ENCODE measurements at places on chromosomes 12 and 14.

DNA sequence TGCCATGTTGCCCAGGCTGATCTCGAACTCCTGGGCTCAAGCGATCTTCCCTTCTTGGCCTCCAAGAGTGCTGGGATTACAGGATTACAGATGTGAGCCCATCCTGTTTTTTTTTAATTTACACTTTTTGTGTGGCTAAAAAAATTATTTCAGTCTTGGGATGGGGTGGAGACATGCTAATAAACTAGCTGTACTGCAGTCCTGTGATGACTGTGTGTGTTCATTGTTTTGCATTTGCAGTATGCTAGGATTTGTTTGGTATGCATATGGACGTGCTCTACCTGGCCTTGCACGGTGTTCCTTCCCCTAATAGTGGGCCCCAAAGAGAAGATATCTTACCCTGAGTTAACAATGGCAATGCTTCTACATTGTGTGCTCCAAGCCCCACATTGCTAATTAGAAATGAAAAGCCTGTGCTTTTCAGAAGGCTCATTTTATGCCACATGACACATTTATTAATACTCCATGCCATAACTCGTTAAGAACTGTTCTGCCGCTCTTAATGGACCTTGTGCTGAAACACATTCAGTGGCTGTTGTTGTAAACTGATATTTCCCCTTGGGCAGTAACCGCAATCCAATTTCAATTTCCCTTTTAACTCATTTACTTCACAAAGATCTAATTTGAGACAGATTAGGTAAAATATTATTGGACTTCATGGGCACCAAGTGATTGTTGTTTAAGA is 86.4 kb downstream of the SCN8A start:
- DNase-seq = no peak

DNA sequence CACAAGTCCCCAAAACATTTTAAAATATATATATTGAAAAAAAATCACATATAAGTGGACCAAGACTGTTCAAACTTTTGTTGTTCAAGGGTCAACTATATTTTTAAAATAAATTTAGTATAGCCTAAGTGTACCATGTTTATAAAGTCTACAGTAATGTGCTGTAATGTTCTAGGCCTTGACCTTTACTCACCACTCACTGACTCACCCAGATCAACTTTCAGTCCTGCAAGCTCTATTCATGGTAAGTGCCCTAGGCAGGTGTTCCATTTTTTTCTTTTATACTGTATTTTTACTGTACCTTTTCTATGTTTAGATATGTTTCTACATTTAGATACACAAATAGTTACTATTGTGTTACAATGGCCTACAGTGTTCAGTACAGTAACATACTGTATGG is 23.4 kb upstream of the TMTC1 start:
- no peak for DNase-seq

- no peak for DNase-seq
Measured at GRCh38 chr12:72030277-72030676, 91.6 kb downstream of the TPH2 start.

DNA sequence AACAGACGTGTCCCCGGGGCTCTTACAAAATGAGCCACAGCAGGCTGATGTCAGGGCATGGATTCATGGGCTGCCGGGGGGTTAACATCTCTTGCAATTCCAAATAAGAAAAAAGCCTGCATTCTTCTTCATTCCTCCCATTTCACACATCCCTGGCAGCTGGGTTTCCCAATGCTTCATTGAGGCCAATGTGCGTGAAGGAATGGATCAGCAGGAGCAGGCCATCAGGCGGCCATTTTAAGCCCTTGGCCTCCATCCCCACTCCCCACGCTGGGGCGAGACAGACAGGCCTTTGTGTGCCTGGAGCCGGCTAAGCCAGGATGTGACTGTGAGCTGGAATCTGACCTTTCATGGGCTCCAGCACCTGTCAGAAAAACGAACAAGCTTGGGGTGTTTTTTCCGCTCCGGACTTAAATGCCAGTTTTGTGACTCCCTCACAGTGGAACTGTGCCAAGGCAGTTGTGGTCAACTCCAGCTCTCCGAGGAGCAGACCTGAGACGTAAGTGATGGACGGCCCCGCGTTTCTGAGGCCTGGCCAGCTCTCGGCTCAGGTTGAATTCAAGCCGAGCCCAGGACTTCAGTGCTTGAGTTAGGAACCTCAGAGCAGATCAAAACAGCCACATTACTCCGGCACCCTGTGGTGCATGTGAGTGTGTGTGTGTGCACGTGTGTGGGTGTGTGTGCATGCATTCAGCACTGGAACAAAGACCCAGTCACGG is 133.1 kb downstream of the TMEM30B start:
- no peak for DNase-seq

DNA sequence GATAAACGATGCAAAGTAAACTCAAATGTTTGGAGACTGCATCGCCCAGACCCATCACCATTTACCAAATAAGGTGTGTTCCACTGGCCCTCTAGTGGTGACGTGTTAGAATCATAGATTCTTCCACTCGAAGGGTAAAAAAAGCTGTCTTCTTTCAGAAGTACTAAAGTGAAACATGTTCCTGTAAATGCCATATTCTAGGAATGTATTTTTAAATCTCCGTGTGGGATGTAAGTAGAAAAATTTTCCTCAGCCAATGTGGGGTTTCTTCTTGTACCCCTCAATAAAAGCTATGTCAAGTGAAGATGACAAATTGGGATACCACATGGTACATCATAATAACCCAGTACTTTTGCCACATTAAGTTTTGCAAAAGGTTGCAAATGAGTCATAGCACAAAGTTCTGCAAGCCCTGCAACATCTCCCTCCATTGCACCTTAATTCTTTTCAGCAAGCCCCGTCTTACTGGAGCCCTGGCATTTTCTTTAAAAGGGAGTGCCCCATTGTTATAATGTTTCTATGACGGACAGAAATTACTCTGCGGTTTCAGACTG is 100.8 kb downstream of the CCER1 start:
- peak; percentile 27 for DNase-seq

- no peak for DNase-seq
Measured at GRCh38 chr12:76144245-76144549, 59.7 kb upstream of the NAP1L1 start.

DNA sequence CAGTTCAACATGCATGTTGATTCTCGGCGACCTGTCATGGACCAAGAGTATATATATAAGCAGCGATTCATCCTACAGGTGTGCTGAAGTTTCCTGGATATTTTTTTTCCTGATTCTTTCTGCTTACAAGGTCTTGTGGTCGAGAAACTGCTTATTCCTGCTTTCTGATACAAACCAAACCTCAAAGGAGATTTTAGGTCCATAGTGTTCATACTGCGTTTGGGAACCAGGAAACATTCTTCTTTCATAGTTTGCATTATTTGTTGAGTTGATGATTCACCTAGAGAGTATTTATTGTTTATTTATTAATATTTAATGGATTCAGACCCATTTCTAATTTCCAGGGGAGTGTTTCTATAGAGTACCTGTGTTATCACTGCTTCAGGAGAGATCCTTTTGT is 70.7 kb upstream of the ASPG start:
- no peak for DNase-seq

DNA sequence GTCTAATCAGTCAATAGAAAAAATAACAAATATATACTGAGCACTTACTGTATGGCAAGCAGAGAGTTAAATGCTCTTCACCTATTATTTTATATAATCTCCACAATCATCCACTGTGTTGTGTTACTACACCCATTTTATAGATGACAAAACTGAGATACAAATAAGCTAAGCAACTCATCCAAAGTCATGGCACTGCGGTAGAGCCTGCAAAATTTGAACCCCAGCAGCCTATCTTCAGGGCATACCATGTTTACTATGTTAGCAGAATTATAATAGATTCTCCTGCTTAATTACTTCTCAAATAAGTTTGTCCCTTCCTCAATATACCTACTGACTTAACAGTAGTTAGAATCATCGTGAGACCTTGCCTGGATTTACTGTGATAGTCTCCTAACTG is 53.6 kb upstream of the PCED1B start:
- no peak for DNase-seq

- no peak for DNase-seq
Measured at GRCh38 chr12:25187781-25188180, 7.2 kb downstream of the DNAI7 start.

GRCh38 chr14:72054911-72055310 is 122.7 kb downstream of the RGS6 start:
- no peak for DNase-seq

DNA sequence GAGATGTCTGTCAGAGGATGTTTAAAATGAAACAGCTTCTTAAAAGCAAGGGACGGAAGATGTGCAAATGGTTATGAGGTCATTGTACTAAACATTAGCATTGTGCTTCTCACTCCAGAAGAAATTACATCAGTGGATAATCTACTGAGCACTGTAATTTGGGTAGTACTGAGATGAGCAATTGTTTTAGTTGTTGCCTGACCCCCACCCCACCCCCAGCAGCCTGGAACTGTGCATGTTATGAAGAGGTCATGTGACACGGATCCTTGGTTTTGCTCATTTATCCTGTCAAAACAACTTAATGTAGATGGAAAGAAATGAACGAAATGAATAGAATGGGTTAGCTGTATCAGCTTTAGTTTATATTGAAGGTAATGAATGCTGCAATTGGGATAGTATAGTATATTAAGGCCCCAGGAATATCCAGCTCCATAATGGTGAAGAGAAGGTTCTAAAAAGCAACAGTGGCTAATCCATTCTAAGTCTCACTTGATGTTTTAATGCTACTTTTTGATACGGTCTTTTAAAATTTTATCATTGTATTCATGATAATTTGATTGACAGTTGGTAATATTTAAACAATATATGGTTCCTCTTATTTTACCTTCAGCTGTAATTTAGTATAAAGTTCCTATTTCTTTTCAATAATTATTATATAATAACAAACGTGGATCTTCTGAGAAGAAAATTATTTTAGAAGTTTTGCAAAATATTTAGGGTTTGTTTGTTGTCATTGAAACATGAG is 58.5 kb downstream of the WNK1 start:
- DNase-seq = no peak

GRCh38 chr14:93059917-93060545 is 55.7 kb downstream of the ITPK1 start:
- DNase-seq = peak; percentile 44

- DNase-seq = no peak
Measured at GRCh38 chr12:115756804-115757203, 520.7 kb downstream of the MED13L start.

DNA sequence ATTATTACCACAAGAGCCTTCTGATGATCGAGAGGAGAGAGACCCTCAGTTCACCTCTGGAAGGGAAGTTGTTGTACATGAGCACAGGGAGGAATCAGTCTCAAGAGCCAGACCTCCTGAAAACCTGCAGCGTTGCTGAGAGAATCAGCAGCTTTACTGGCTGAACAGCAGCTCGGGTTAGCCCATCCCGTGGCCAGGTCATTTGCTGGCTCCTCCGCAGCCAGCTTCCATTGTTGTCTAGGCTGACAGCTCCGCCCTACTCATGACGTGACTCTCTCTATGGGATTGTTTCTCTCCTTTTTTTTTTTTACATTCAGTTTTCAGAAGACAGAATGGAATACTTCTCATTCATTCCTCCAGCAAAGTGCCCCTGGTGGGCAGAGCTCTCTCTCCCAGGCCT is 69.9 kb downstream of the TGFB3 start:
- DNase-seq = peak; percentile 47

- DNase-seq = no peak
Measured at GRCh38 chr14:85619851-85620250, 89.9 kb downstream of the FLRT2 start.

DNA sequence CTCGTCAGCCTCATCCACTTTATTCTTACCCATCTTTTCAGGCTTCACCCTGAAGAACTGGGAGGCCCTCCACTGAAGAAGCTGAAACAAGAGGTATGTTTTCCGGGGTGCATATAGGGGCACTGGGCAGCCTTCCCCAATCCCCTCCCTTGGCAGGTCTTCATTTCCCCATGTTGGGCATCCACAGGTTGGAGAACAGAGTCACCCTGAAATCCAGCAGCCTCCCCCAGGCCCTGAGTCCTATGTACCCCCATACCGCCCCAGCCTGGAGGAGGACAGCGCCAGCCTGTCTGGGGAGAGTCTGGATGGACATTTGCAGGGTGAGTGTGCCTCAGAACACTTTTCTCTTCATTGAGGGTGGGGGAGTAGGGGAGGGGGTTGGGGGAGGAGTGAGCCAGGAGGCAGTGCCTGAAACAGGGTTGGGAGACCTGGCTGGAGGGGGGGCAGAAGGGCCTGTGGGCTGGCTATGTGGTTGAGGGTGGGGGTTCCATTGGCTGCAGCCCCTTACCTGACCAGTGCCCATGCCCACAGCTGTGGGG is 4.0 kb downstream of the NAB2 start:
- DNase-seq = no peak

- DNase-seq = no peak
Measured at GRCh38 chr14:68345738-68346137, 447.1 kb downstream of the ZFP36L1 start.

All from nephron progenitor cell (in vitro differentiated cells).